ENCODE measurements at places on chromosomes 3 and 15. TPM values are rescaled to one million over a fixed set of nuclear protein-coding genes. Genes with fewer than 3 reads are reported as not detected.
A peak's percentile ranks its signal among the peaks of the same experiment; 100 is the strongest.

GRCh38 chr3:47803480-47804025 is 615 bp downstream of the DHX30 start:
- peaks cover 35% of the 10 kb centered on the region for H3K4me1 ChIP-seq
- H3K4me3 ChIP-seq: peak overlapping the region; percentile 74
- no peaks in the 10 kb centered on the region for H3K36me3 ChIP-seq
- DNase-seq: no peak
- no peaks in the 10 kb centered on the region for H3K27me3 ChIP-seq

The CYP11A1 gene
- total RNA-seq: 0.57 TPM

GRCh38 chr15:44136991-44137477 is 58.0 kb downstream of the FRMD5 start:
- H3K27ac ChIP-seq: no peak overlapping the region
- no peak overlapping the region for H3K4me3 ChIP-seq
- no peaks in the 10 kb centered on the region for H3K36me3 ChIP-seq
- no peaks in the 10 kb centered on the region for H3K27me3 ChIP-seq
- H3K4me1 ChIP-seq: peaks cover 11% of the 10 kb centered on the region

GRCh38 chr15:65287520-65287855 is 805 bp upstream of the PARP16 start:
- no peaks in the 10 kb centered on the region for H3K27me3 ChIP-seq
- H3K36me3 ChIP-seq: no peaks in the 10 kb centered on the region
- H3K4me3 ChIP-seq: no peak overlapping the region
- H3K27ac ChIP-seq: 0 out of 2 replicates have a peak overlapping the region, but pooled peaks have one; percentile 8
- H3K4me1 ChIP-seq: peaks cover 20% of the 10 kb centered on the region
- no peak for DNase-seq

- H3K27ac ChIP-seq: no peak overlapping the region
- H3K4me1 ChIP-seq: no peaks in the 10 kb centered on the region
- no peaks in the 10 kb centered on the region for H3K36me3 ChIP-seq
- H3K27me3 ChIP-seq: no peaks in the 10 kb centered on the region
- no peak for DNase-seq
Measured at GRCh38 chr3:131081224-131081623, 54.5 kb downstream of the NEK11 start.

GRCh38 chr3:98875535-98875934 is 26.0 kb downstream of the DCBLD2 start:
- no peak overlapping the region for H3K4me3 ChIP-seq
- no peak for DNase-seq
- peaks cover 16% of the 10 kb centered on the region for H3K36me3 ChIP-seq
- H3K27me3 ChIP-seq: no peaks in the 10 kb centered on the region
- H3K4me1 ChIP-seq: peaks cover 20% of the 10 kb centered on the region

DNA sequence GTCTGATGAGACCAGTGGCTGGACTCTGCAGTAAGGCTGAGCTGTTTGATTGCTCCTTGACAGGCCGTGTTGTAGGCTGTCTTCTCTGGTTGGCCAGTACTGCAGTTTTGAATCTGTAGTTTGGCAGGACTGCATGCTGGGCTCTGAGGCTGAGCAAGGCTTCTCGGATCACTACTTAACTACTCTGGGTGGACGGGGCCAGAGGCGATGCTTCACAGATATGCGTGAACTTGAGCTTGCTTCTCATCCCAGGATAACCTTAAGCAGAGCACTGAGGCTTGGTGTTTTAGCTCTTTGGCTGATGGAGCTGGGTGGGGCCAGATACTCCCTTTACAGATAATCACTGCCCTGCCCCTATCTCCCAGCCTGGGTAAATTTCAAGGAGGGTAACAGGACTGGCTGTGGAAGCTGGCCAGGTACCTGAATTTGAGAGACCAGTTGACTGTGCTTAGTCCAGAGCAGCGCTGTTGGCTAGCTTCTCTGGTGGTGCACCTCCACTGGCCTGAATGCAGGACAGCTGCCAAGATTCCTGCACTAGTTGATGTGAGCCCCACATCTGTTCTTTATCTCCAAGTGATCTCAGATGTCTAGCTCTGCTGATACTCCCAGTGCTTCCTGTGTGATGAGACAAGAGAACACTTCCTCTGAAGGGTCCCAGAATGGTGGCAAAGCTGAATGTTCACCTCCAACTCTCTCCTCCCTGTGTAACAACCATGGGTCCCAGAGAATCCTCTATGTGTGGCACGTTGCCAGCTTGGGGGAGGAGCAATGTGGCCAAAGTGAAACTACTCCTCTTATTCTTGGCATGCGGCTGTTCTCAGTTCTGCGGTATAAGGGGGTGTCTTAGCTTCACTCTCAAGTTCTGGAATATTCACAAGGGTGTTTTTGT is 37.9 kb downstream of the RPL39L start:
- DNase-seq: no peak
- no peaks in the 10 kb centered on the region for H3K27me3 ChIP-seq
- peak overlapping the region; percentile 25 for H3K4me3 ChIP-seq

- no peak overlapping the region for H3K4me3 ChIP-seq
- no peaks in the 10 kb centered on the region for H3K36me3 ChIP-seq
- H3K4me1 ChIP-seq: no peaks in the 10 kb centered on the region
- DNase-seq: peak; percentile 4
Measured at GRCh38 chr3:157447026-157447694, 10.5 kb downstream of the PTX3 start.

- H3K4me1 ChIP-seq: 0 out of 2 replicates have a peak, but pooled peaks cover 3% of the 10 kb centered on the region
- no peak overlapping the region for H3K27ac ChIP-seq
- DNase-seq: no peak
Measured at GRCh38 chr3:57110798-57111197, 50.3 kb downstream of the SPATA12 start.

DNA sequence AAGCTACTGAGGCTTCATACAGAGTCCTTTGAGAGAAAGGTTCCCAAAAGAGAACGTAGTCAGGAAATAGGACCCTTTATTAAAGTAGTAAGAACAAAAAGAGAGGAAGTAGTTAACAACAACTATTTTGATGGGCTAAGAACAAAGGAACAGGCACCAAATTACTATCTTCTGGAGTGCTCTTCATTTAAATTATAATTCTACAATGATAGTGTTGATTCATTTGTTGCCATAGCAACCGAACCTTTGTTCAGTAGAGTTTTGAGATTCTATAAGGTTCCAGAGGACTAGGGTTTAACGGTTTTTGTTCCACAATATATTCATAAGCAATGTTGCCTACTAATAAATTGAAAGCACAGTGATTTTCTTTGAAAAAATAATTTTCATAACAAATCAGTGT is 78.8 kb downstream of the CMSS1 start:
- H3K27ac ChIP-seq: peak overlapping the region; percentile 27
- H3K27me3 ChIP-seq: no peaks in the 10 kb centered on the region
- peaks cover 21% of the 10 kb centered on the region for H3K4me1 ChIP-seq
- DNase-seq: no peak
- no peak overlapping the region for H3K4me3 ChIP-seq

The SCAMP5 gene
- total RNA-seq: 6.2 TPM

DNA sequence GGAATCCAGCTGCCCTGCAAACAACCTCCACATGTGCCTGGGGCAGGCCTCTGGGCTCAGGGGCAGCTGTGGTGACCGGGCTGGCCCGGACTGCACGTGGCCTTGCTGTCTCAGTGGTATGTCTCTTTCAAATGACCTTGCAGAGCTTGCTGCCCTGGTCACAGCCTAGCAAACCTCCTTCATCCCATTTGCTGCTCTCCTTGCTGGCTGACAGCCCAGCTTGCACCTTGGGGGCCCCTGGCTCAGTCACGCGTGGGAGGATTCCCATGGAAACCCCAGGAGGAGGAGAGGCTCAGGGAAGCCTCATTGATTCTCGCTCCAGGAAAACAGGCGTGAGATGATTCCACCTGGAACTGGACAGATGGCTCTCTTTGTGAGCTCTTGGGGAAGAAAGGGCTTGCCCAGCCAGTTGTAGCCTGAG is 5.6 kb downstream of the SPSB4 start:
- no peak for DNase-seq
- H3K27ac ChIP-seq: no peak overlapping the region
- H3K4me1 ChIP-seq: no peaks in the 10 kb centered on the region
- 0 out of 2 replicates have a peak, but pooled peaks cover 5% of the 10 kb centered on the region for H3K27me3 ChIP-seq
- H3K36me3 ChIP-seq: no peaks in the 10 kb centered on the region

DNA sequence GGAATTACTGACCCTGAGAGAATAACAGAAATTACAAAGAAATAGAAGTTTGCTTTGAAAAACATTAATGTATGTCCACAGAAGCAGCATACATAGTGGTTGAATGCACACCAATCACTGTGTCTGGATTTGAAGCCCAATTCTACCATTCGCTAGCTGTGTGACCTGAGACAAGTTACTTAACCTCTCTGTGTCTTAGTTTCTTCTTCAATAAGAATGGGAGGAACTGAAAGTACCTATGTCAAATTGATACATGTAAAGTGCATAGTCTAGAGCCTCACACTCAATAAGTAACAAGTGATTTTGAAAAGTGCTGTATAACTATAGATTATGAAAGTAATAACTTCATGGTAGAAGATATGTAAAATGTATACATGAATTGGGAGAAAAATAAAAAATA is 457.8 kb downstream of the FOXP1 start:
- DNase-seq: no peak
- no peak overlapping the region for H3K27ac ChIP-seq

The ACSBG1 gene
- 0.71 TPM for total RNA-seq

GRCh38 chr15:26624128-26624527 is 148.7 kb downstream of the GABRB3 start:
- no peaks in the 10 kb centered on the region for H3K36me3 ChIP-seq
- H3K4me1 ChIP-seq: no peaks in the 10 kb centered on the region
- no peak overlapping the region for H3K4me3 ChIP-seq
- no peaks in the 10 kb centered on the region for H3K27me3 ChIP-seq
- no peak for DNase-seq

Measured in HCT116 (cell line).